ENCODE measurements at places on chromosomes 2 and 18.

- DNase-seq, result no peak
Observed at GRCh38 chr2:100655936-100656534, 93.2 kb downstream of the PDCL3 start.

DNA sequence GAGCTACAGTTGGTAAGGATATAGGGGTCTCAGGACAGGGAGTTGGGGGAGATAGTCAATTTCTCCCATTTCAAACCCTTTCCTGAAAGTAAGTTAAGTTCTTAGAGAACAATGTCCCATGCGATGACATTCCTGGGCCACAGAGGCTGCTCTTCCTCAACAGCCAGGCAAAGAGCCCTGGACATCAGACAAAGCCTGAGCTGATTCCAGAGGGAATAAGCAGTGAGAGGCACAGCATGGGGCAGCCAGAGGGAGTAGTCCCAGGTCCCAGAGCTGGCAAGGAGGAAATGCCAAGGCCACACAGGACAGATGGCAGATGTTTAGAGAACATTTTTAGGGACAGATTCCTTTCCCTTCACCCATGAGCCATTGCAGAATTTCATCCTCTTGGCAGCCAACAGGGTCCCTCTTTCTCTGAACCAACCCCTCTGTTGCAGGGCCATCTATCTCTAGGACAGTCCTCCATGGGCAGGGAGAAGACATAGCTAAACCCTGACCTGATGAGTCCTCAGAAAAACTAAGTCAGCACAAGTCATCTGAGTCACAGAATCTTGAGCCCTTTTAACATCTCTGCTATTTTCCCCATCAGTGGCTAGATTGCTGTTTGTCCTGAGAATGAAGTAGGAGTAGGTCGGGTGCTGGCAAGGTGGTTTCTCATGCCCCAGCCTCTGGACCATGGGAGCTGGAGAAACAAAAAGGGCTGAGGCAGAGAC lies 81.6 kb upstream of the STPG4 start:
- no peak for DNase-seq

GRCh38 chr18:13136056-13136903 lies 82.3 kb upstream of the LDLRAD4 start:
- no peak for DNase-seq

DNA sequence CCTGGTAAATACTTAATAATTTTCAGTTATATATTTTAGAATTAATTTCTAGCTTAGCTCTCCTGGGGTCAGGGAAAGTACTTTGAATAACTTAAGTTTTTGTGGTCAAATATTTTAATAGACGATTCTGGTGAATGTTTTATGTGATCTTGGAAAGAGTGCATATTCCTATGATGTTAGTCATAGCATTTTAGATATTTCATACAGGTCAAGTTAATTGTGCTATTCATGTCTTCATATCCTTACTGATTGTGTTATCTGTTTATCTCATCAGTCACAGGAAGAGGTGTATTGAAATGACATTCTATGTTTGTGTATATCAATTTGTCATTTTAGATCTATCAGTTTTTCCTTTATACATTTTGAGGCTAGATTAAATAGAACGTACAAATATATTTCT lies 576.2 kb downstream of the CPS1 start:
- no peak for DNase-seq

Data from mucosa of gallbladder (tissue), 1 donor.